OCI-M1 (cell line): ENCODE measurements at places on chromosomes 3 and 15.

DNA sequence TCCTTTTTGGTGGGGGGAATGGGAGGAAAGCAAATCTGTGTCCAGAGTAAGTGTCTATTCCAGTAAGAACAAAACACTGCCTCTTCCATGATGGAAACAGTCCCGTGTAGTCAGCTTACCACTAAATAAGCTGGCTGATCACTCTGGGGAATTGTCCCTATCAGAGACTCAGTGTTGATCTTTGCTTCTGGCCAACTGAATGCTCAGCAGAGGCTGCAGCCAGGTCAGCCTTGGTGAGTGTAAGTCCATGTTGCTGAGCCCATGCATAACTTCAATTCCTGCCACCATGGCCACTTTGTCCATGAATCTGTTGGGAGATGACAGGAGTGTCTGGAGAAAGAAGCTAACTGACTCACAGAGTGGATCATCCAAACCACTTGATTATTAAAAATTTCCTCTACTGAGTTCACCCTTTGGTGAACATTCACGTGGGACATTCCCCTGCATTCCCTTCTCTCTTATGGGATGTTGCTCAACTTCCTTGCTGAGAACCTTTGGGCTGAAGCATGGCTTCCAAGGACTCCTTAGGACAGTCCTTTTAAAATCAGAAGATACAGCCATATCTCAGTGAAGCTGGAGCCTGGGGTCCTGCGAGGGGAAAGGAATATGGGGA, 33.9 kb upstream of the XCR1 start:
- DNase-seq, result no peak

DNA sequence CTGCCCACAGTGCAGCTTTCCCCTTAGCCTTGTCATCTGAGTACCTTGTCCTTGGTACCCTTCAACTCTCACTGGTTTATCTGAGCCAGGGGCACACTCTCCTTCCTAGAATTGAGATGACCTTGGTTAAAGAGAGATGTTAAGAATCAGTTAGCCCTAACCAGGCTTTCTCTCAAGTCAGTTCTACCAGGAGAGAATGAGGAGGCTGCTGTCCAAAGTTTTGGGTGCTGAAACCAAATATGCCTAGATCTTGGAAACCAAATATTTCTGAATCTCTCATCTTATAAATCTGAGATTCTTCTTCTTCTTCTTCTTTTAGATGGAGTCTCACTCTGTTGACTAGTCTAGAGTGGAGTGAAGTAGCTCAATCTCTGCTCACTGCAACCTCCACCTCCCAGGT, 12.0 kb upstream of the CTXND1 start:
- peak; percentile 1 for DNase-seq

- DNase-seq, result peak; percentile 51
Observed at GRCh38 chr3:98900265-98901118, 1.0 kb downstream of the DCBLD2 start.

DNA sequence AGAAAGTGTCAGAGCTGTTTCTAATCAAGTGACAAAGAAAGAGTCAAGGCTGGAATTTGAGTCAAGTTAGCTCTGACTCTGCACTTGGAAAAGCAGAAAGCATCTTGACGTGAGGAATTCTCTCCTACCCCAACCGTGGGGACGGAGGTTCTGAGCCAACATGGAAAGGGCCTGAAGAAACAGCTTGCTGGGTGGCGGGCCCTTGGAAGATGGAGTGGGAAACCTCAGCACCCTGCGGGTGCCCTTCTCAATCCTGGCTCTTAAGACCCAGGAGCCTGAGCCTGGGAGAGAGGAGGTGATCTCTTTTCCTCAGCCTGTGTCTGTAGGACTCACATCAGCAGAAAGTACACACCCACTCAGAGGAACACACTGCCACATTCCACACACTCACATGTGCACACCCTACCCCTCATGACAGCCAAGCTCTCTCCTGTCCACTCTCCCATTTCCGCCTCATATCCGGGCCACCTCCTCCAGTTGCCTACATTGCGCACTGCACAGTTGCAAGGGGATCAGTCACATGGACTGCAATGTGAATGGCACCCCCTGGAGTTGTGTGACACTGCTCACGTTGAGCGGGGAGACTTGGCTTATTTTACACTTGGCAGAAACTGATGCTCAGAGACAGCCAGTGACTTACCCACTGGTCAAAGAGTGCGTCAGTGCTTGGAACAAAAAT, 101.5 kb upstream of the SLC6A6 start:
- DNase-seq, result no peak

DNA sequence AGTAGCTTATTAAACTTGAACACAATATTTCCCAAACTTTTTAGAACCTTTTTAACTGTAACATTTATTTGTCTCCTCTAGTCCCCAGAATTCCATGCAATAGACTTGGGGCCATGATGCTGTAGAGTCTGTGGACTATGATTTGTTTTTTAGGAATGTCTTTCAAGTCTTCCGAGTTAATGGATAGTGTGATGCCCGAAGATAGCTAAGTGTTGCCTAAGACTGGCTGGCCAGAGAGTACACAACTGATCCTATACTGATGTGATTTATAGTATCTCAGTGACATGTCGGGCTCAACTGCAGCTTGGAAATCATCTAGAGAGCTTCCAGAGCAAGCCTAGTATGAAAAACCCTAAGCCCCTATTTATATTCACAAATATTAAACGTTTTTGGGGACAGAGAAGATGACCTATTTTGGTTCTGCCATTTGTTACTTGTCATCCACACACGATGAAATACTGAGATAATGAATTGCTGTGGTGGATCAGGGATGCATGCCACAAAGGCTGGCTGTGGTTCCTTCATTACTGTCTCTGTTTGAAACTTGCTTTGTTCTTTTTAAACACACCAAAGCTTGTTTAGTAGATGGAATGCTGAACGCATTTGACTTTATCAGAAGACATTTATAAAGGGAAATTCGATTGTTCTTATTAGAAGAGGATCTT, 507.4 kb downstream of the TAFA4 start:
- DNase-seq, result no peak

- no peak for DNase-seq
Observed at GRCh38 chr3:74607803-74608202, 6.7 kb downstream of the CNTN3 start.

DNA sequence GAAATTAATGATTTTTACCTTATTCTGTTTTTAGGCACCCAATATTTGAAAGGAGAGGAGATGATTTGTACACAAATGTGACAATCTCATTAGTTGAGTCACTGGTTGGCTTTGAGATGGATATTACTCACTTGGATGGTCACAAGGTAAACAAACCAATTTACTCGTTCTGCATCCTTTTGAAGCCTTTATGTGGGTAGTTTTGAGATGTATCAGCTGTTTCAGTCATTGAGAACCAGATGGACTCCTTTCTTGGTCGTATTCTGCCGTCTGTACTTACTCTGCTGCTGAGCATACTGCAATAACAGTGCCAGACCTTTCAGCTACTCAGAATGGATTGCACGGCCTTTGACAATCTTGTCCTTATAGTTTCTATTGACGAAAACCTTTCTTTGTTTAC, 13.3 kb downstream of the DNAJB11 start:
- no peak for DNase-seq

DNA sequence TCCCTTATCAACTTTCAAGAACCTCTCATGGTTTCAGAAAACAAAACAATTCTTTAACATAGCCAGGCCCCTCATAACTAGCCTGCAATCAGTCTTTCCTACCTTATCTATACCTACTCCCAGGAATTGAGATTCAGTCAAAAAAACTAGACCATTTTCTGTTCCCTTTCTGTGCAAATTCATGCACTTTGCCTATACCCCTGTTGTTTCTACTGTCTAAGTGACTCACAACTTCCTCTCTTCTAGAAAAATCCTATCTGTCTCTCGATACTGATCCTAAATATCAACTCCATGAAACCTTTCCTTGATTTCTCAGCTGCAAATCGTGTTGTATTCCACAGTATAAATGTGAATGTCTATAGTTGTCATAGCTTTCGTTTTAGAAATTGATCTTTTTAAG, 10.9 kb upstream of the IL1RAP start:
- DNase-seq, result peak; percentile 57

DNA sequence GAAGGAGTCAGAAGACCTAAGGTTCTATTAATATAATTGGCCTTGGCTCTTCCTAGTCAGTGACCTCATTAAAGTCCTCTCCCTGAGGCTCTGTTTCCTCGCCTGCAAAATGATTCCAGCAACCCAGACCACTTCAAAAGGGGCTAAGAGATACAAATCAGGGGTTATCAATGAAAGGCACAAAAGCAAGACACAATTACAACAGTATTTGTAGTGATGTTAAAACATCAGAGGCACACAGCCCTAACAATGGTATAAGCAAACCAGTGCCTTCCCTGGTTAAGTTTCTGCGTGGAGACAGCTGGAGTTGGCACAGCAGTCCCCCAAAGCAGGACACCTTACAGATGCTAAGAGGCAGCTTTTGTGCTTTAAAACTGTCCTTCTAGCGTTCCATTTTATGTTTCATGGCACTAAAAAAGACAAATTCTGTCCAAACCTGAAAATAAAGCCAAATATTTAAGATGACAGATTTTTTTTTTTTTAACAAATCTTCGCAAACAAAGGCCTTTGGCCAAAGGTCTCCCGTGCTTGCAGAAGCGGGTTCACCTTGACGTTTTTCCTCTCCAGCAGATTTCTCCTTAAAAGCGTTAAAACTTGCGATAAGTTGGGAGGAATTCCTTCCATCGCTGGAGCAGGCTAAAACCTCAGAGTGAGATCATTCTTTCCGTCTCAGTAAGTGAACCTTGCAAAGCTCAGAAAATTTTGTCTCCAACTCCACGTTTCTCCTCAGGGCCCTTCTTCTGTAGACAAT, 999 bp downstream of the ZNF280D start:
- DNase-seq, result peak; percentile 72

DNA sequence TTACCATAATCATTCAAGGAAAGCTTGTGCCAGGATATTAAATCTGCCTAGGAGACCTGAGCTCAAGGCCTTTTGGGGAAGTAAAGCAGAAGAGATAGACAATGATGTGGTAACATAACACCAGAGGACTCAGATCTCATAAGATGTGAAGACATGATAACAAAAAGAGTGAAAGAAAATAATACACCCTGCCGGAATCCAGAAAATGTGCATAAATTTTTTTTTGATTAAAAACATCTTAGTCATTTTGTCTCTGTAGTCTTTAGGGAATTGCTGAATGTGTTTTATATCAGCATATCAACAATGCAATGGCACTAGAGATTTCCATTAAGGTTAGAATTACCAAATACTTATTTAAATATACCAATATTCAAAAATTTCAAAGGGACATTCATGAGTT, 326.8 kb upstream of the ROBO1 start:
- DNase-seq, result peak; percentile 65

DNA sequence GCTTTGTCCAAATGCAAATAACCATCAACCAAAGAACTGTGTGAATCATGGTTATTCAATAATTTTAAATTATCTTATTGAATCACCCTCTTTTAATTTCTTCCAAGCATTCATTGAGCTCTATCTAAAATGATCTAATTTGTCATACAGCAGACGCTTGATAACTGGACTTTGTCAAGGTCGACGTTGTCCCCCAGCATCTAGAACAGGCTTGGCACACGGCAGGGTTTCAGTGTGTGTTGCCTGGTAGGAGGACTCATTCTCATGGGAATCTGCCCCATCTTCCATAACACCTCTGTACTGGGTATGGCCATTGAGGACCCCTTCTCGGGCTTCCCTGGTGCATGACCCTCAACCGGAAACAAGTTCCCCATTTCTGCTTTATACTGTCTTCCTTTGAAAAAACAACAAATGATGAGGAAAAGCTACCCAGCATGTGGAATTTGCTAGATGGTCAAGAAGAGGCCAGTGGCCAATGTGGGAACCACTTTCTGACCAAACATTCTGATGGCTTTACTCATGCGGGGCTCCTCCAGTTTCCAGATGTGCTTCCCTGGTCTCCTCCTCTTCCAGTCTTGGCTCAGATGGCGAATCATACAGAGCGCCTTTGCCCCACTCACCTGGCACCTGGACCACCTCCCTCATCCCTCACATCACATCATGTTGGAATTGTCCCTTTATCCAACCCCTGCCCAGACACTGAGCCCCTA, 41.7 kb upstream of the SEC22A start:
- DNase-seq, result no peak

GRCh38 chr15:66594344-66594743, 28.5 kb upstream of the LCTL start:
- DNase-seq, result no peak

DNA sequence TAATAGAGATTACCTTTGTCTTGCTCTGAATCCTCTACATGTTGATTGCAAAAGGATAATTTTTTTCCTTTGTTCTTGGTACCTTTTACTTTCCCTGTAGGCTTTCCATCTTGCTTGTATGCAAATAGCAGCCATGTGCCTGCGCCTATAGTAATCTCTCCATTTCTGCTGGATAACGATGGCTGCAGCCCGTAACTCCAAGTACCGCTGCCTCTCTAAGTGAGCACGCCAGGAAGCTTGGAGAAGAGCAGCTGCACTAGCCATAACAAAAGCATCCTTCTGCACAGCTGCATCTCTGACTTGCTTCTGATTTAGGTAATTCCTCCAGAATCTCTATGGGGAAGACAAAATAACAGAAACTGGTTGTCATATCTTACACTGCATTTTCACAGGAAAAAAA, 89.3 kb downstream of the NR2E3 start:
- no peak for DNase-seq

GRCh38 chr15:67187351-67187854, 67.1 kb downstream of the AAGAB start:
- DNase-seq, result no peak

DNA sequence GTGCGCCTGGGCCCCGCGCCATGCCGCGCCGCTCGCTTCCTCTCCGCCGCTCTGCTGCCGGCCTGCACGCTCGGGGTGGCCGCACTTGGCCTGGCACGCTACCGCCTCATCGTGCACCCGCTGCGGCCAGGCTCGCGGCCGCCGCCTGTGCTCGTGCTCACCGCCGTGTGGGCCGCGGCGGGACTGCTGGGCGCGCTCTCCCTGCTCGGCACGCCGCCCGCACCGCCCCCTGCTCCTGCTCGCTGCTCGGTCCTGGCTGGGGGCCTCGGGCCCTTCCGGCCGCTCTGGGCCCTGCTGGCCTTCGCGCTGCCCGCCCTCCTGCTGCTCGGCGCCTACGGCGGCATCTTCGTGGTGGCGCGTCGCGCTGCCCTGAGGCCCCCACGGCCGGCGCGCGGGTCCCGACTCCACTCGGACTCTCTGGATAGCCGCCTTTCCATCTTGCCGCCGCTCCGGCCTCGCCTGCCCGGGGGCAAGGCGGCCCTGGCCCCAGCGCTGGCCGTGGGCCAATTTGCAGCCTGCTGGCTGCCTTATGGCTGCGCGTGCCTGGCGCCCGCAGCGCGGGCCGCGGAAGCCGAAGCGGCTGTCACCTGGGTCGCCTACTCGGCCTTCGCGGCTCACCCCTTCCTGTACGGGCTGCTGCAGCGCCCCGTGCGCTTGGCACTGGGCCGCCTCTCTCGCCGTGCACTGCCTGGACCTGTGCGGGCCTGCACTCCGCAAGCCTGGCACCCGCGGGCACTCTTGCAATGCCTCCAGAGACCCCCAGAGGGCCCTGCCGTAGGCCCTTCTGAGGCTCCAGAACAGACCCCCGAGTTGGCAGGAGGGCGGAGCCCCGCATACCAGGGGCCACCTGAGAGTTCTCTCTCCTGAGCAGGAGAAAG, 951 bp downstream of the GPR62 start:
- DNase-seq, result no peak

GRCh38 chr3:194034346-194035336, 101.3 kb upstream of the HES1 start:
- no peak for DNase-seq
